Right forelimb (tissue), 1 donor: ENCODE measurements at places on chromosomes 3 and 15.

GRCh38 chr3:97810779-97811390 is 10.9 kb upstream of the CRYBG3 start:
- DNase-seq, result no peak

DNA sequence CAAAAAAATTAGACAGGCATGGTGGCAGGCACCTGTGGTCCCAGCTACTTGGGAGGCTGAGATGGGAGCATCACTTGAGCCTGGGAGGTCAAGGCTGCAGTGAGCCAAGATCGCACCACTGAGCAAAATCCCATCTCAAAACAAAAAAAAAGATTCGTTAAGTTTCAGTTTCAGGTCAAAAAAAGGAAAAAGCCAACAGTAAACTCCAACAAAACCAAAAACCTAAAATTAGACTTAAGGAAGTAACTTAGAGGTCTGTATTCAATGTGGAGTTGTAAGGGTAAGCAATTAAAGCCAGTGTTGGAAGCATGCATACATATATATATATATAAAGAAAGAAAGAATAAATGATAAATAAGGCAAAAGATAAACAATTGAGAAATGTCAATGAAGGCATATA is 11.8 kb downstream of the KPNA1 start:
- DNase-seq, result no peak

DNA sequence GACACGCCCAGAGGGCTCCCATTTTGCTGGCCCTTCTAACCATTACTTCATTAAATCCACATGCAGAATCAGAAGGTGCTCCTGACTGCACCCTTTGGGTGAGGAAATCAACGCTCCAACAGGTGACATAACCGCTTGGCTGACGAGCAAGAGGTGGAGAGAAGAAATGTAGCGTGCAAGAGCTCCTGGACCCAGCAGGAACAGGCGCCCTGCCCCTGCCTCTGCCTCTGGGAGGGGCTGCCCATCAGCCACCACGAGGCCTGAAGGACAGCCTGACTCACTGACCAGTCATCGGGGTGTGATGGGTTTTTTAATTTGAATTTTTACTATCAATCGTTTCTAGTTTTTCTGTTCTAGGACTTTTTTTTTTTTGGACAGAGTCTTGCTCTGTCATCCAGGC is 218.2 kb downstream of the ADAMTS17 start:
- no peak for DNase-seq

DNA sequence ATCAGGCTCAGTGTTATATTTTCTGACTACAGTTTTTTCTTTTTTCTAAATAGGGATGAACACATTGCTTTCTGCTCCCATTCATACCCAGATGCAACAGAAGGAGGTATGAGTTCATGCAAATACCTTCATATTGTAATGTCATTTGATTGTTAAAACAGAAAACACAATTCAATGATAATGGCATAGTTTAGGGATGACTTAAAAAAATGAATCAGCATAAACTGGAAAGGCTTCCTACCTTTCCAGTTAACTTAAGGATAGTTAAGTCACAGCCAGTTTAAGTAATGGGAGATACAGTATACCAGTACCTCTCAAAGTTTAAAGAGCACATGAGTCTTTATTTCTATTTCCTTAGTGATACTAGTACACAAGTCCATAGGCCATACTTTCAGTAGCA is 24.9 kb downstream of the KNL1 start:
- no peak for DNase-seq

DNA sequence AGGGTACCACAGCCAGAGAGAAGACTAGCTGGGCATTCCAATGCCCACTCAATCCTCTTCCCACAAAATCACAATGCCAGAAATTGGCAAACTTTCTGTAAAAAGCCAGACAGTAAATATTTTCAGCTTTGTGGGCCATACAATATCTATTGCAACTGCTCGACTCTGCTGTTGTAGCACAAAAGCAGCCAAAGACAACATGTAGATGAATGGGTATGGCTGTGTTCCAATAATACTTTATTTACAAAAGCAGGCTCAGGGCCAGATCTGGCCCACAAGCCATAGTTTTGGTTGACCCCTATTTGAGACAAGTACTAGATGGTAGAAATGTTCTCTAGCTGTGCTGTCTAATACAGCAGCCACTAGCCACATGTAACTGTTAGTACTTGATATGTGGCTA is 330.9 kb downstream of the ERC2 start:
- DNase-seq, result no peak

GRCh38 chr3:42681361-42682038 is 3.8 kb upstream of the KLHL40 start:
- no peak for DNase-seq

- DNase-seq, result no peak
These were observed 361.4 kb upstream of the ICE2 start for GRCh38 chr15:60840306-60840702.

DNA sequence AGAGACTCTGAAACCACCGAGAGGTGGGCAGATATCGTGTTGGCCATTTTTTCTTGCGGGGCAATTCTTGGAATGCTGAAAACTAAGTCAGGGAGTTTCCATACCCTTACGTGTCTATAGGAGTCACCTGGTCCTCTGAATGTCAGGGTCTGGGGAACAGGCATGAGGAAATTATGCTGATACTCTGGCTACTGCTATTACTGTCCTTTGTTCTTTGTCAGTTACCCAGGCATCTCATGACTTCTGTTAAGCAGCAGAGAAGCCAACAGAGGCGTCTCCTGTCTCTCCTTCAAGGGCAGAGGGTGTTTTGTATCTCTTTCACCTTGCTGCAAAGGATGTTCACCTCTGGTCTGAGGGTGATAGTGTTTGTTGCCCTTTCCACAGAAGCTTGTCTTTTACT is 559.5 kb upstream of the CCDC54 start:
- DNase-seq, result no peak

GRCh38 chr3:68271145-68271544 is 616.7 kb upstream of the SUCLG2 start:
- no peak for DNase-seq

DNA sequence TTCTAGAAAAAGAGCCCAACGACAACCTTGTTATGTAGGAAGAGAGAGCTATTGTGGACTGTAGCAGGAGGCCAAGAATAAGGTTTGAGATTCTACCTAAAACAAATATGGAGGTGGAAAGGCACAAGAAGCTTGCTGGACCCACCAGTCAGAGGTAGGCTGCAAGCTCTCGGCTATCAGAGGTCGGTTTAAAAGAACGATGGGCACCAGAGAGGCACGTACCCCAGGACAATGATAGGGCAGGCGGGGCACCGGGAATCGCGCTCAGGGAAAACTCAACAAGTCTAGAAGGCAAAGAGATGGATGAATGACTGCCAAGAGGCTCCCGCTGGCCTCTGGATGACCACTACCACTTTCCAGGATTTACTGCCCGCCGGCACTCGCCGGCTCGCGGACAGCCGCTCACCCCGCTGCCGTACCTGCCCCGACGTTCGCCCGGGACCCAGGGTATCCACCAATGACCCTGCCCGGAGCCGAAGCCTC is 1.1 kb downstream of the HDGFL3 start:
- peak; percentile 77 for DNase-seq

GRCh38 chr3:13832130-13832529 is 47.7 kb downstream of the WNT7A start:
- DNase-seq, result no peak

DNA sequence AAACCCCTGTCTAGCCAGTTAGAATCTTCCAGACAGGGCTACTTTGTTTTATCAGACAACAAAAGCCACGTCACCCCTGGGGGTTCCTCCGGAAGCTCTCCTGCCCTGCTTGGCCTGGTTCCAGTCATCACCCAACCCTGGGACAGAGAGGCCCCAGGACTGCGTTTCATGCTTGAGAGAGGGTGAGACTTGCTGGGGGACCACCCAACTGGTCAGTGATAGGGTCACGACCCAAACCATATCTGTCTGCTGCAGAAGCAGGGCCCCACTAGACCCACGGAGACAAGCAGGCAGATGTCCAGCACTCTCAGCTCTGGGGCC is 1.2 kb downstream of the NT5DC2 start:
- DNase-seq, result peak; percentile 48

DNA sequence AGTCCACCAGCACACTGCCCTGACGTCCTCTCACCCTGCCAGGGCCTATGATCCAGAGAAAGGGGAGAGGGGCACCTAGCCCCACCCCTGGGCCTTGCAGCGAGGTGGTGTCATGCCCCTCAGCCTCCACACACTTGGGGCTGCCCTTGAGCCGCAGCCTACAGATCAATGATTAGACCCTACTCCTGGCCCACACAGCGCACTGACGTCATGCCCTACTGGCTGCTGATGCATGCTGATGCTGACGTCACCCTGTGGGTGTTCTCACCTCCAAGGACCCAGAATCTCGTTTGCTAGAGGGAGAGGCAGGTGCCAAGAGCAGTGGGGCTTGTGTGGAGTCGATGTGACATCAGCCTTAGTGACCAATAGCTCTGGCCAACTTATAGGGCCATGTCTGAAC is 18.0 kb downstream of the ARL14 start:
- DNase-seq, result no peak

- DNase-seq, result no peak
These were observed 1.9 kb upstream of the CCDC9B start for GRCh38 chr15:40342416-40343320.

GRCh38 chr3:140736863-140737460 is 59.1 kb downstream of the TRIM42 start:
- peak; percentile 52 for DNase-seq

GRCh38 chr3:79047581-79047980 is 720.2 kb downstream of the ROBO1 start:
- DNase-seq, result no peak

DNA sequence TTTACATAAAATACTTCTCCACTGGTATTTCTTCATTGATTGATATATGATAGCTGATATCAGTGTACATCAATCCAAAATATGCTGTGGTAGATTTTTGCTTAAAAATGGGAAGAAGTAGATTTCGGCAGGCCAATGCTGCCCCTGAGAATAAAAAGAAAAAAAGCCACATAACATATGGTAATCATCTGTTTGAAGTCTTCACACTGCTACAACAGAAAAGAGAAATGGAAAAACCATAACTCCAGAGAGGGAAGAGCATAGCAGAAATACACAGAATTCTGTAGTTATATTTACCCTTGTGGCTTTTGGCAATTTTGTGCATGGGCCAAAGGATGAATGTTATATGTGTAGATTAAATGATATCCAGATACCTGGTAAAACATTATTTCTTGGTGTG is 143.1 kb upstream of the KCNMB2 start:
- no peak for DNase-seq

- no peak for DNase-seq
These were observed 242.0 kb downstream of the EDEM1 start for GRCh38 chr3:5429517-5429890.

DNA sequence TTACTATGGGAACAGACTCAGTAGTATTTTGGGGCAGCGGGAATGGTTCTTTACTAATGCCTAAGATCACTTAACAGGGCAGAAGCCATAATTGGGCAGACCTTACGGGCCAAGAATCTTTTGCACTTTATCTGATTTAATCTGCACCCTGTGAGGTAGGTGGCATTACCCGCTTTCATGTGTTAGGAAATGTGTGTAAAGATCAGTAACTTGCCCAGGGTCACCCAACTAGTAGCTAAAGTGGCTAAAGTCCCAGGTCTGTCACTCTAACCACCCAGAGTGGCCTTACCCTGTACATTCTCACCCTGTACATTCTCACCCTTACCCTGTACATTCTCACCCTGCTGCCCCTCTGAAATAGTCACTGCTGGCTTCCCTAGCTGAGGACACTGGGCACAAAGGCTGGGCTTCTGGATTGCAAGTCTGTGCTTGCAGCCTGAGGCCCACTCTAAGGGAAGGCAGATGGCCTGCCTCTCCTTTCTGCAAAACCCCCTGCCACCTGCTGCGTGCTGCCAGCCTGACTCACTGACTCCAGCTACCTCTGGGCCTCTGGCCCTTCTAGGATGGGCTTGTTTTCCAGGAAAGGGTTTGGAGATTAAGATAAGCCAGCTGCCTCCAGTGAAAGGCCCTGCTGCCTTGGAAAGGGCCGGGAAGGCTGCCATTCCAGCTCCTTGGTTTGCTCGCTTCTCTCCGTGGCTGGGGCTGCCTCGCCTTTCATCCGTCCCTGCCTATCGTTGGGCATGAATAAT is 37.5 kb upstream of the MYZAP start:
- peak; percentile 65 for DNase-seq

DNA sequence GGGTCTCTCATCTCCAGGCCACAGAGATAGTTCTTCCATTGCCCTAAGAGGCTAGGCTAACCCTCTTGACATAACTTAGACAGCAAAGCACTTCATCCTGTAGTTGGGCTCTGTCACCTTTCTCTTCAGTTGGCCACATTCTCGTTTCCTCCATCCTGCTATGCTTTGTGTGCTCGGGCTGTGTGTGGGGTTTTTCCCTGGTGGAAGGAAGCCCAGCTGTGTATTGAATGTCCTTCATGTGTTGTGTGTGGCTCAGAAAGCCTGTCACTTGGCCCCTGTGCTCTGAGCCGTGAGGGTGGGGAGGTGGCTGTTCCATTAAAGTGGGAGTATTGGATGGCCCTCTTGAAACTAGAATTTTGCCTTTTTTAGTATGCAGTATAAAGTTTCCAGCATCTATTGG is 8.8 kb upstream of the EXOG start:
- DNase-seq, result no peak

GRCh38 chr3:184145111-184145524 is 10.0 kb downstream of the EIF2B5 start:
- peak; percentile 62 for DNase-seq

- no peak for DNase-seq
These were observed 869.0 kb downstream of the AGBL1 start for GRCh38 chr15:86948719-86949118.

- no peak for DNase-seq
These were observed 28.3 kb downstream of the MITF start for GRCh38 chr3:69767571-69767970.

DNA sequence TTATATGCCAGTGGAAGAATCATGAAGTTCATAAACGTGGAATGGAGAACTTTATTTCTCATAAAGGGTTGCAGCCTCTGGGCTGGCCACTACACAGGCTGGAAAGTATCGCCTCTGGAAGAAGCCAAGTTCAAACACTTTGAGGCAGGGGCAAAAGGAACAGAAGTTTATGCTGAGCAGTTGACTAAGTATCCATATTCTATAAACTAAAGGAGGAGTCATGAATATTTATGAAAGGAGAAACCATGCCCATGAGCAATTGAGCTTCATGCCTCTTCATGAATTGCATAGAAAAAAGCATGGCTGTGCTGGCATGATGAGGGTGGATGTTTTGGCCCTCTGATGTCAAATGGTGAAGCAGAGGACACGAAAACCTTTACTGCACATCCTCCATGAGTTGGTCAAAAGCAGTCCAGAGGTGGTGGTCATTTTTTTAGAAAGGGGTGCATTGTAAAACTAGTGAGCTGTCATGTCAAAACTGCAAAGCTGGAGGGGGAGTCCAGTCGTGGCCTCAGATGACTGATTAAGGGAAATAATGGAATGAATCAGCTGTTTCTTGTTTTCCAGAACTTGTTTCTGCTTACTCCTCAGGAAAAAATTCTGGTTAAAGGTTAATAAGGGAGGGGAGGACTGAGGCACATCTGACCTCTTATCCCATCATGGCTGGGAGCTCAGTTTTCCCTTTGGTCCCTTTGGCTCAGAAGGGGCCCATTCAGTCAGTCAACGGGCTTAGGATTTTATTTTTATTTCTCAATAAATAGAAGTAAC is 276.7 kb downstream of the CHL1 start:
- DNase-seq, result no peak

- no peak for DNase-seq
These were observed 4.1 kb upstream of the NAALADL2 start for GRCh38 chr3:174854987-174855386.

GRCh38 chr3:46700772-46701171 is 420 bp upstream of the TMIE start:
- DNase-seq, result no peak
